Karpas-422 (cell line): ENCODE measurements at places on chromosomes 6 and 20. TPM values are rescaled to one million over a fixed set of nuclear protein-coding genes. Genes with fewer than 3 reads are reported as not detected.

The ELOVL4 gene
- total RNA-seq, result not detected in 2 replicates

The WTAP gene
- 86.1 and 87.6 TPM in 2 replicates for total RNA-seq

The HDGFL1 gene
- total RNA-seq, result not detected in 2 replicates

The HMGN3 gene
- 125 and 148 TPM in 2 replicates for total RNA-seq

The SH3BGRL2 gene
- not detected in 2 replicates for total RNA-seq

The GCNT2 gene
- 15.1 and 21.3 TPM in 2 replicates for total RNA-seq

The RIPOR3 gene
- not detected in 2 replicates for total RNA-seq

The ZNF391 gene
- total RNA-seq, result 0.47 and 1.5 TPM in 2 replicates

The FAM83C gene
- total RNA-seq, result not detected in 2 replicates

The PROKR2 gene
- not detected in 2 replicates for total RNA-seq

The L3MBTL1 gene
- total RNA-seq, result 15.5 and 31.2 TPM in 2 replicates

The ANKEF1 gene
- total RNA-seq, result 3.3 and 9.6 TPM in 2 replicates

DNA sequence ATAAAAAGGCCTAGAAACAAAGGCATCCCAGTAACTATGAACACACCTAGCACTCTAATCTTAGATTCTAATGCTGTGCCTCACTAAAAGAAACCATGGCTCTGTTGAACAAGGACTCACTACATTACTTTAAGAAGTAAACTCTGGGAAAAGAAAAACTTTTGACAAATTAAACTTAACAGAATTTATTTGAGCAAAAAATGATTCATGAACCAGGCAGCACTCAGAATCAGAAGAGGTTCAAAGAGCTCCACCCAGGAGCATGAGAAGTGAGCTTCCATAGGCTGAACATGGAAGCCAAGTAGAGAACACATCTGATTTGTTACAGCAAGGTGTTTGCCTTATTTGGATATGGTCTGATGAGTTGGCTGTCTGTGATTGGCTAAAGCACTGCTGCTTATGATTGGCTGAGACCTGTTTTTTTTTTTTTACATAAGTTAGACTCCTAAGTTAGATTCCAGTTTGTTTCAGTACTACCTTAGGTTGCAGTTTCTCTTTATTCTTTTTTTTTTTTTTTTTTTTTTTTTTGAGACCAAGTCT lies 343.6 kb upstream of the SASH1 start:
- peak; percentile 40 for DNase-seq

GRCh38 chr20:51631011-51631950 lies 88.8 kb upstream of the NFATC2 start:
- no peak for DNase-seq

GRCh38 chr6:67792996-67793395 lies 842.1 kb upstream of the ADGRB3 start:
- DNase-seq, result no peak

GRCh38 chr6:23016696-23017095 lies 447.3 kb downstream of the HDGFL1 start:
- DNase-seq, result no peak

DNA sequence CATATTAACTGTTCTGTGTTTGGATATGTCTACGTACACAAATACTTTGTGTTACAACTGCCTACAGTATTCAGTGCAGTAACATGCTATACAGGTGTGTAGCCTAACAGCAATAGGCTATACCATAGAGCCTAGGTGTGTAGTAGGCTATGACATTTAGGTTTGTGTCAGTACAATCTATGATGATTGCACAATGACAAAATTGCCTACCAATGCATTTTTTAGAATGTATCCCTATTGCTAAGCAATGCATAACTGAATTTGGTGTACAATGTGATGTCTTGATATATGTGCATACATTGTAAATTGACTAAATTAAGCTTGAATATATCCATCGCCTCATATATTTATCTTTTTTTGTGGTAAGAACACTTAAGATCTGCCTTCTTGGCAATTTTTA lies 48.9 kb downstream of the C6orf118 start:
- DNase-seq, result no peak

GRCh38 chr20:56552911-56553629 lies 20.0 kb downstream of the FAM209B start:
- DNase-seq, result no peak

DNA sequence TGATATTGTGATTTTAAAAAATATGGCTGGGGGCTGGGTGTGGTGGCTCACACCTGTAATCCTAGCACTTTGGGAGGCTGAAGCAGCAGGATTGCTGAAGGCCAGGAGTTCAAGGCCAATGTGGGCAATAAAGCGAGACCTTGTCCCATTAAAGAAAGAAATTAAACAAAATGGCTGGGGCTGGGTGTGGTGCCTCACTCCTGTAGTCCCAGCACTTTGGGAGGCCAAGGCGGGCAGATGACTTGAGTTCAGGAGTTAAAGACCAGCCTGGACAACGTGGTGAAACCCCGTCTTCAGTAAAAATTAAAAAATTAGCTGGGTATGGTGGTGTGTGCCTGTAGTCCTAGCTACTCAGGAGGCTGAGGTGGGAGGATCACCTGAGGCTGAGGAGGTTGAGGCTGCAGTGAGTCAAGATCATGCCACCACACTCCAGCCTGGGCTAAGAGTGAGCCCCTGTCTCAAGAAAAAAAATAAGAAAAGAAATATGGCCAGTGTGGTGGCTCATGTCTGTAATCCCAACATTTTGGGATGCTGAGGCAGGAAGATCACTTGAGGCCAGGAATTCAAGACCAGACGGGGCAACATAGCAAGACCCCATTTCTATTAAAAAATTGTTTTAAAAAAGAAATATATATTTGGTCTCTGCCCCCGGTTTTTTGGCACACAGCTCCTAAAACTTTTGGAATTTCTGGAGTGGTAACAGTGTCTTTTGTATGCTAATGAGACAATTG lies 39.8 kb downstream of the SLC17A5 start:
- no peak for DNase-seq

- DNase-seq, result no peak
Observed at GRCh38 chr20:56469077-56469449, 636 bp downstream of the RTF2 start.

GRCh38 chr6:28489366-28490204 lies 26.0 kb downstream of the GPX6 start:
- peak; percentile 67 for DNase-seq

- no peak for DNase-seq
Observed at GRCh38 chr20:50704971-50705370, 13.6 kb upstream of the RIPOR3 start.

GRCh38 chr20:5933802-5934436 lies 16.4 kb downstream of the TRMT6 start:
- DNase-seq, result peak; percentile 71

- DNase-seq, result no peak
Observed at GRCh38 chr6:144955392-144955791, 670.3 kb downstream of the UTRN start.

- DNase-seq, result no peak
Observed at GRCh38 chr6:36318690-36319435, 17.8 kb downstream of the BNIP5 start.

GRCh38 chr6:116933485-116933884 lies 56.4 kb downstream of the RFX6 start:
- no peak for DNase-seq

- DNase-seq, result no peak
Observed at GRCh38 chr6:7235712-7236305, 77.2 kb downstream of the SSR1 start.

GRCh38 chr6:128492386-128492785 lies 28.0 kb downstream of the PTPRK start:
- DNase-seq, result no peak

DNA sequence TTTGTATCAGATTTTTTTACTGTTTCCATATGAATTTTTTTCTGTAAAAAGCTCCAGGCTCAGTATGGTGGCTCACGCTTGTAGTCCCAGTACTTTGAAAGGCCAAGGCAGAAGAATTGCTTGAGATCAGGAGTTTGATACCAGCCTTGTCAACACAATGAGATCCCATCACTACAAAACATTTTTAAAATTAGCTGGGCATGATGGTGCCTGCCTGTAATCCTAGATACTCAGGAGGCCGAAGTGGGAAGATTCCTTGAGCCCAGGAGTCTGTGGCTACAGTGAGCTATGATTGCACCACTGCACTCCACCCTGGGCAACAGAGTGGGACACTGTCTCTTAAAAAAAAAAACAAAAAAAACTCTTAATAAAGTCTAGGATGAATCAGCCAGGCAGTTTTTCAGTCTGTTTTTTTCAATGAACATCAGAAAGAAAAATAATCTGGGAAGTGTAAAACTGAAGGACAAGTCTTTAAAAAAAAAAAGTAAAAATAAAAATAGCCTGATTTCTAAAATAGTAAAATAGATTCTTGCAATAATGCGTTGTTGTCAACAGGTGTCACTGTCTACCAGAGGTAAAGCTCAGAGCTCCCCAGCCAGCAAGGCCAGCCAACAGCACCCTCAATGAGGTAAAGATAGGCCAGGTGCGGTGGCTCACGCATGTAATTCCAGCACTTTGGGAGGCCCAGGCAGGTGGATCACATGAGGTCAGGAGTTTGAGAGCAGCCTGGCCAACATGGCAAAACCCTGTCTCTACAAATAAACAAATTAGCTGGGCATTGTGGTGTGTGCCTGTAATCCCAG lies 9.3 kb upstream of the ATG5 start:
- DNase-seq, result peak; percentile 86

GRCh38 chr20:14569641-14570040 lies 232.2 kb upstream of the FLRT3 start:
- DNase-seq, result no peak

- no peak for DNase-seq
Observed at GRCh38 chr6:33990061-33990541, 155.8 kb downstream of the GRM4 start.
